A549 treated with CORT108297 at 1 μM for 4 hours (cell line): ENCODE measurements at places on chromosomes 5 and 9. TPM values are rescaled to one million over a fixed set of nuclear protein-coding genes. Genes with fewer than 3 reads are reported as not detected.

DUSP1 gene
- total RNA-seq: 343 to 493 TPM (median 485 TPM) in 5 replicates

PDE8B gene
- 1.1 to 1.7 TPM (median 1.5 TPM) in 5 replicates for total RNA-seq

FABP6 gene
- total RNA-seq: 0.92 to 1.4 TPM (median 1.1 TPM) in 5 replicates

SPATA31A3 gene
- total RNA-seq: not detected in 5 replicates

GARIN3 gene
- total RNA-seq: not detected in 5 replicates

PCDHGB4 gene
- total RNA-seq: 0.70 to 1.0 TPM (median 0.98 TPM) in 5 replicates

GNA14 gene
- not detected in 5 replicates for total RNA-seq

AIF1L gene
- 1.4 to 1.6 TPM (median 1.5 TPM) in 5 replicates for total RNA-seq

SIT1 gene
- not detected in 5 replicates for total RNA-seq

FRRS1L gene
- 0.13 to 0.81 TPM (median 0.22 TPM) in 5 replicates for total RNA-seq

UIMC1 gene
- total RNA-seq: 39.5 to 45.2 TPM (median 42.2 TPM) in 5 replicates

LCN1 gene
- total RNA-seq: 0.12 TPM in 1 of 5 replicates, not detected in the others

CYLC2 gene
- not detected in 5 replicates for total RNA-seq

PCDHB5 gene
- 1.2 to 1.8 TPM (median 1.6 TPM) in 5 replicates for total RNA-seq

EGFL7 gene
- total RNA-seq: 37.0 to 63.6 TPM (median 60.7 TPM) in 5 replicates

ITGA1 gene
- total RNA-seq: 1.0 to 1.5 TPM (median 1.1 TPM) in 5 replicates

LMX1B gene
- total RNA-seq: 1.4 to 2.0 TPM (median 1.7 TPM) in 5 replicates

SEMA5A gene
- total RNA-seq: not detected in 5 replicates

AGXT2 gene
- not detected in 5 replicates for total RNA-seq

MYMK gene
- total RNA-seq: not detected in 5 replicates

SOHLH1 gene
- total RNA-seq: not detected in 5 replicates

GABRA1 gene
- total RNA-seq: not detected in 5 replicates
